ENCODE measurements at places on chromosomes 7 and 10.

- DNase-seq: no peak
Measured at GRCh38 chr10:124221356-124222317, 128.2 kb upstream of the CHST15 start.

DNA sequence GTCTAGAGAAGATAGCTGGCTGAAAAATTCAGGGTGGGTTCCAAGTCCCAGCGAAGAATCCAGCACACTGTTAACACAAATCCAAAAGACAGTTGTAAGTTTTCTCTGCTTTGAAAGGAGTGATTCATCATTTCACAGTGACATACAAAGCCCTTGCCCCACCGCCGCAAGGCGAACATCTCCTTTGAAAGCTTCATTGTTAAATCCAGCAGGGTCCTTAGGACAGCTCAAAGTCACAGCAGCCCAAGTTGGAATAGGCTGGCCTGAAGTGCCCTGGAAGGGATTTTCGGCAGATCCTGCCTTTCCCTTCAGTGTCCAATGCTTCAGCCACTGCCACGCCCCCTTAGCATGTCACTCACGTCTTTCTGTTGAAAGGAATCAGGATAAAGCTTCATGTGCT lies 526.1 kb downstream of the CALN1 start:
- DNase-seq: no peak

DNA sequence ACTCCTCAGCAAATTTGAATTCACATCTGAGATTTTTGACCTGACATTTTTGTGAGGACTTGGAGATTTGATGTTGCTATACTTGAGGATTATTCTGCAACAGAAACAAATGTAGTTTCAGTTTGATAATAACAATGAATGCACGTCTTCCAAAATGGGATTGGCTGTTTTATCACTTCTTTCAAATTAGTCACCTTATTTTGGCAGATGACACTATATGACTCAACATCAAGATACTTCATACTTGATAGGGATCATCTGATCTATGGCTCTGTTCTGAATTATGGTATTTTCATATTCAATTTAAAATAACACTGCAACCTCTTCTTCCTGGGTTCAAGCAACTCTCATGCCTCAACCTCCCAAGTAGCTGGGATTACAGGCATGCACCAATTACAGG lies 24.2 kb downstream of the ARL5B start:
- DNase-seq: no peak

DNA sequence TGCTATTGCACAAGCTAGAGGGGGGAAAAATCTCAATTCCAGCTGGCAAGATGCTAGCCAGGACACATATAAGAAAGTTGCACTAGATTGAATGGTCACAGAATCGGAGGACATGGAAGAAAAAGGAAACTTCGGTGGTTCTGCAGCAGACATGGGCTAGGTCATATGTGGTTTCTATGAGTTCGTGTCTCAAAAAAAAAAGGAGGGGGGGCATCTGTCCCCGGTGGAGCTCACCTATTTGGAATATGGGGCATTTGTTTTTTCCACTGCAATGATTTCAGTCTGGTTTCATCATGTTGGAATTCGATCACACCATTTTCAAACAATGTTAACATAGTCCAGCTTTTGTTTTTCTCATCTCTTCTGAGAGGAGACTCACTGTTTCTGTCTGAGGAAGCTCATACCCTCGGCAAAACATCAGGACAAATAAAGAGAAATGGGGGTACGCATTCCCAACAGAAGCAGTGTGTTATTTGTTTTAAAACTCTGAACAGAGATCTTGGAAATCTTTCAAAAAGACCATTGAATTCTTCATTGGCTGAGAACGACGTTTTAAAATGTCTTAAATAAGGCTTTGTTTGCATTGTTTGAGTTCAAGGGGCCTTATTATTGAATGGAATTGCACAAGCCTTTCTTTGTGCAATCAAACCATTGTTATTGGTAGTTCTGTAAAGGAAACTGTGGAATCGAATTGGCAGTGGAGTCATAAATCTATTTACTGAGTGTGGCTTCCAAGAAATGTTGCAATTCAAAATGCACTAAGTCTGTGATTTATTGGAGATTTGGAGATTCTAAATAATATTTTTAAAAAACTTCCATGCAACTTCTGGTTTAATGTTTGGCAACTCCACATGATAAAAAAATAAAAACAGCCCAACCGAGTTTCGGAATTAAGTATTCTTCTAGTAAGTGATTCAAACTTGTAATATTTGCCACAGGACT lies 173.2 kb downstream of the RTKN2 start:
- no peak for DNase-seq
